Caco-2 (cell line): ENCODE measurements at places on chromosomes 7 and 10.

DNA sequence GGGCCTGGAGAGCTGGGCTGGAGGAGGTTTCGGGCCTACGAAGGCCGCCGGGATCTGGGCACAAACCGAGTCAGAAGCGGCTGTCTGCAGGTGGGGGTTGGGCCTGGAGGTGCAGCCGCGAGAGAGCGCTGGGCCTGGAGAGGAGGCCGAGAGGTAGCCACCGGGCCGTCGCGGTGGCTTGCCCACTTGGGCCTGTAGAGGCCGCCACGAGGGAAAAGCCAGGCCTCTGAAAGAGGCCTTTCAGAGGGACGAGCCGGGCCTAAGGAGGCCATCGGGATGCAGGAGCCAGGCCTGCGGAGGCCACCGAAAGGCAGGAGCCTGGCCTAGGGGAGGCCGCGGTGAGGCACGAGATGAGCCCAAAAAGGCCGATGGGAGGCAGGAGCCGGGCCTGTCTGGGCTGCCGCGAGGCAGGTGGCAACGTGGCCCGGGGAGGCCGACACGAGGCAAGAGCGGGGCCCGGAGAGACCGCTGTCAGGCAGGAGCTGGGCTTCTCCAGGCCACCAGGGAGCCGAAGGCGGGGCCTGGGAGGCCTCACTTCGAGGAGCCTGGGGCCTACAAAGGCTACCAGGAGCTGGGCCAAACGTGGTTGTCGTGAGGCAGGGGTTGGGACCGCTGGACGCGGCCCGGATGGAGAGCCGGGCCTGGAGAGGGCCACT is 25.6 kb downstream of the MDH2 start:
- no peak for DNase-seq

DNA sequence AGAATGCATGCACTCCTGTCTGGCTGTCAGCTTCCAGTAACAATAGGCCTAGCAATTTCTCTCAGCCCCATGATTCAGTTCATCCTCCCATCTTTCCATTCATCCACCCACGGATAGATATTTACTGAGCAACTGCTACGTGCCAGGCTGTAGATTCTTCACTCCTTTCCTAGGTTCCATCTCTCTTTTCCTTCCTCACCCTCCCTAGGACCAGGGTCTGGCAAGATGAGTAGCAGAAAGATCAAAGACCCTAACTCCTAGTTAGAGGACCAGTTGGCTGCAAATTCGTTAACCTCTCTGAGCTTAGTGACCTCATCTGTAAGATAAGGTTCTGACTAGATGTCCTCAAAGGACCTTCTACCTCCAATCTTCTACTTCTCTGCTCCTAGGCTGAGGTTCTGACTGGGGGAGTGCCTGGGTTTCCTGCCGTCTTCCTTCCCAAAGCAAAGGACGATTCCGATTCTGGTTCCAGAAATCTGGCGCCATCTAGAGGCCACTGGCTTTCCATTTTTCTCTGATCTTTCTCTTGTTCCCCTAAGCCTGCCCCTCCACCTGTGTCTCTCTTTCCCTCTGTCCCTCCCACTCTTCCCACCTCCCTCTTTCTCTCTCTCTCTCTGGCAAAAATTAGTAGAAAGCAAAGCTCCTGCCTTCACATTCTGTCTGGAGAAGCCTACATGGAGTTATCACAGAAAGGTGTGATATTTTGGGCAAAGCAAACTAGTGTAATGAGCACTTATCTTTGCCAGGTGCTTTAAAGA is 26.2 kb downstream of the TBATA start:
- DNase-seq: peak; percentile 79

DNA sequence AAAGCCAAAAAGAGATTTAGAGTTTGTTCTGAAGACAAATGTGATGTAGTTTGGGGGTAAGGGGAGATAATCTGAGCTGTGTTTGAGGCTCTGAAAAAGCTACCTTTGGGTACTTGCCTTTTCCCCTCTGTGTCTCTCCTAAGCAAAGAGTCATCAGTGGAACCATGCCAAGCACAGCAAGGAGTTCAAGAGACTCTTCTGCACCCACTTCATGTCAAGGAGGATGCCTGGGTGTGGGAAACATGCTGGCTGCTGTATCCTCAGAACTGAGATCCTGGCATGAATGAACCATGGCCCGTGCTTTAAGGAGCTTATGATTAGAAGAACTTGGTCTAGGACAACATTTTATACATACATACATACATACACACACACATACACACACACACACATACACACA is 142.9 kb downstream of the NOC3L start:
- DNase-seq: no peak

DNA sequence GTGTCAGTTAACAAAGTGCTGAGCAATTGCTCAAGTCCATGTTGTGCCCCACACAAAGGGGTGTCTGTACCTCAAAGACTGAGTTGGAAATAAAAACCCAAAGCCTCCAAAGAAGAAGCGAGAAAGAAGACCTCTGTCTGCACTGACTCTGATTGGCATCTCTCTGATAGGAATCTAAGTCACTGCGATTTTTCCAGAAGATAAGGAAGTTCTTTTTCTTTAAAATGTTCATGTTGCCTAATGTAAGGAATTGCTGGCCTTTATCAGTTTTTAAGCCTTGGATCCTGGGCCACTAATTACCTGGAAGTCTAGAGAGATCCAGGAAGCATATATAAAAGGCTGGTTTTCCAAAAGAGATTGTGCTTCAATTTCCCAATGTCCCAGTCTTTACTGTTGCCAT is 24.1 kb upstream of the MET start:
- no peak for DNase-seq

DNA sequence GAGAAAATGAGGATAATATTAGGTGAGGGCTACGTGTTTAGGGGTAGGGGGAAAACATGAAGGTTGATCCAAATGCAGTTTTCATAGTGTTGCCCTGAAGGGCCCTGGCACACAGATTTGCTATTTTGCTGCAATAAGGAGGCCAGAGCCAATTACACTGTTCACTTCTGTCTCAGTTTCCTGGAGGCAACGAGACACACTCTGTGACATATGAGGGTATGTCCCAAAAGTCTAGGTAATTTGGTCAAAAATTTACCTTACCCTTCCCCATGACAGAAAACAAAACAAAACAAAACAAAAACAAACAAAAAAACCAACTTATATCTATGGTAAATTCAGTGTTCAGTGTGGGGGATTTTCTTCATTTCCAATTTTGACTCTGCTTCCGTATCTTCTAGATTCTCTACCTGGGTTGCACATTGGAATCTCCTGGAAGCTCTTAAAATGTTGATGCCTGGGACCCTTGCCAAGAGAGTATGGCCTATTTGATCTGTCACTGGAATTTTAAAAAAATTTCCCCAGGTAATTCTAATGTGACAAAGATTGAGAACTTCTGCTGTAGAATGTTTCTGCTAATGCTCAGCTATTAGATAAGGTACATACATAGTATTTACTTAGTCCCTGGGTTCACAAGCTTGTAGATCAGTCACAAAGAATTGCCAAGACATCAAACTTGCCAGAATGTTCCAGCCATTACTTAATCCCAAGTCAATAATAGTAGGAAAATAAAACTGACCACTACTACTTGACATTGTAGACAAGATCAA is 139.5 kb downstream of the SEMA3E start:
- DNase-seq: no peak

DNA sequence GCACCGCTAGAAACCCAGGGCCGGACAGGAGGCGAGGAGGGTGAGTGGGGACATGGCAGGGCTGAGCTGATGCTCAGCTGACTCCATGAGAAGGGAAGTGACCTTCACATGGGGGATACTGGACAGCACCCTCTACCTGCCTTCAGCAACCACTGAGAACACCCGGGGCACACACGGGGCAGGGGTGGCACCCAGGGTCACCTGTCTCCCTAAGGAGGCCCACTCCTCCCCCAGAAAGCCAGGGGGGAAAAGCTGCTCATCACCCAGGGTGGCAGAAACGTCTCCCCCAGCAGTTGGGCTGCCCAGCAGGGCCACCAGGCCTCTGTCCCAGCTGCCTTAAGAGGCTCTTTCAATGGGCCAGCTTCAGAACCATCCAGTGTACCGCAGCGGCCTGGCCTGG is 159.7 kb downstream of the RNF216 start:
- DNase-seq: no peak

GRCh38 chr7:82442492-82443035 is 1.0 kb downstream of the CACNA2D1 start:
- no peak for DNase-seq

GRCh38 chr10:128066870-128067382 is 59.3 kb downstream of the MKI67 start:
- DNase-seq: no peak

- DNase-seq: no peak
Measured at GRCh38 chr7:77313876-77314480, 102.2 kb downstream of the GSAP start.

GRCh38 chr7:138907201-138907847 is 73.9 kb downstream of the KIAA1549 start:
- DNase-seq: no peak

DNA sequence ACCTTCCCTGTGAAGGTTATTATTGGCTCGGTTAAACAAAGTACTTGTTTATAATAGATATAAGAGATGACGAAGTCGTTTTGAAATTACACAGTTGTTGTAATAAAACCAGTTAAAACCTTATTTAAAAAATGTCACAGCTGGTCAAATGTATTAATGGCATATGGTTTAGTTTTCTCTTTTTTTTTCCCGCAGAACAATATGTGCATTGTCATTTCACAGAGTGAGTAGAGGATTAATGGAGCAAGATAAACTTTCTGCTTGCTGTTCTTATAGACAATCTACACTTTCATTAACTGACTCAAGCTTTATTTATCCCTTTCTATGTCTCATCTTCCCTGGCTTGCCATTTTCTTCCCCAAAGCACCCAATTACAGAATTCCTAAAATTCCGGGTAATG is 404.3 kb upstream of the NPVF start:
- no peak for DNase-seq

GRCh38 chr10:74418285-74418872 is 267.4 kb downstream of the ADK start:
- DNase-seq: no peak

GRCh38 chr10:108445746-108446145 is 1281.2 kb upstream of the SORCS1 start:
- DNase-seq: no peak

- no peak for DNase-seq
Measured at GRCh38 chr7:6078548-6078947, 47.4 kb downstream of the ANKRD61 start.

- peak; percentile 62 for DNase-seq
Measured at GRCh38 chr7:131745390-131746248, 189.2 kb upstream of the PODXL start.

DNA sequence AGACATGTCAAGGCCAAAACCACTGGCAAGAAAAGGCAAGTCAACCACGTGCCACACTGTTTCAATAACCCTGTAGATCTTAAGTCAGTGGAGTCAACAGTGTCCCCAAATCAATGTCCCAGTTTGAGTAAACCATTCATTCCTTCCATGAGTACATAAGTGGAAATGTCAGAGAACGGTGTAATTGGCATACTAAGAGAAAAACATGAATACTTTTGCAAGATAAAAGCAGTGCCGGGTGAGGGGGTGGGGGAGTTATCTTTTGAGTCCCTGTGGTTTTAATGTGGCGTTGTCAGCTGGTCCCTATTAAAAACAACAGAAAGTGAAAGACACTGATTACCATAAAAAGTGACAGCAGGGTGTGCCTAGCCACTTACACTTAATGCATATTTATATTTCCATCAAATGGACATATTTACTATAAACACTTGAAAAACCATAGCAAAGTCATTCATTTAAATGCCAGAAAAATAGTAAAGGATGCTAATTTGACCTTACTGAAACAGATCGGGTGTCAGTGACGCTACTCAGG is 37.8 kb downstream of the RSU1 start:
- DNase-seq: no peak

GRCh38 chr7:344608-344994 is 54.6 kb downstream of the FOXL3 start:
- DNase-seq: no peak

GRCh38 chr7:87866089-87866488 is 10.1 kb downstream of the SLC25A40 start:
- DNase-seq: no peak

DNA sequence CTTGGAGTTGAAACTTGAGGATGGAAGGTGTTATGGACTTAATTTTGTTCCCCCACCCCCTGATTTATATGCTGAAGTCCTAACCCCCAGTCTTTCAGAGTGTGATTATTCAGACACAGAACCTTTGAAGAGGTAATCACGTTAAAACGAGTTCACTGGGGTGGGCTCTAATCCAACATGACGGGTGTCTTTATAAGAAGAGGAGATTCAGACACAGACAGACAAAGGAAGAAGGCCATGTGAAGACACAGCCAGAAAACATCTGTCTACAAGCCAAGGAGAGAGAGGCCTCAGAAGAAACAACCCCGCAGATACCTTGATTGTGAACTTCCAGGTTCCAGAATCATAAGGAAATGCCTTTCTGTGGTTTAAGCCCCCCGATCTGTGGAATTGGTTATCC is 37.0 kb downstream of the GHRHR start:
- DNase-seq: no peak

GRCh38 chr7:47638679-47639315 is 56.9 kb upstream of the TNS3 start:
- no peak for DNase-seq

DNA sequence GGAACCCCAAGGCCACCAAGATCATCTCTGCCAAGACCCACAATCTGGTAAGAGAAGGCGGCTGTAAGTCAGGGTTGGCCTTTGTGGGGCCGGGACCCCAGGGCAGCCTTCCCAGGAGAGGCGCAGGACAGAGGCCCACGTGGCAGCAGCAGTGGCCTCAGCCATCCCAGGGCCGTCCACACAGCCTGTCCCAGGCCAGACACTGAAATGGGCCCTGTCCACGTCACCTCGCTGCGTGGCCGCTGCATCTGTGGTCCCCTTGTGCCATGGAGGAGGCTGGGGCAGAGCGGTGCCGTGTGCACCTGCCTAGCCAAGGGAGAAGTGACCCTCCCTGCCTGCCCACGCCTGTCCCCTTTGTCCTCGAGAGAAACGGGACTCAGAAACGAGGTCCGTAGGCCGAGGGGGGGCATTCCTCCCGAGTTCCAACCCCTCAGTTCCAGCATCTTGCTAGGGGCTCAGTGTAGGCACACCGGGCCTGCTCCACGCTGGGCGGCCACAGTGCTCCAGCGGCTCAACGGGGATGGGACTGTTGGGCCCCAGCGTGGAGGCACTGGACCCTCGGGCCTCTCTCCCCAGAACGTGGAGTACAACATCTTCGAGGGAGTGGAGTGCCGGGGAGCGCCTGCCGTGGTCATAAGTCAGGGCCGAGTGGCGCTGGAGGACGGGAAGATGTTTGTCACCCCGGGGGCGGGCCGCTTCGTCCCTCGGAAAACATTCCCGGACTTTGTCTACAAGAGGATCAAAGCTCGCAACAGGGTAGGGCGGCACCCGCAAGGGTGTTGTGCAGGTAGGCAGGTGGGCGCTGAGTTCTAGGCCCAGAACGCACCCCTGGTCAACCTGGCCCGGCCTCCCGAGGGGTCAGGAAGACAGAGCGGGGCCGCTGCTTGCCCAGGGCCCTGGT is 15.6 kb downstream of the DPYSL4 start:
- DNase-seq: peak; percentile 19

DNA sequence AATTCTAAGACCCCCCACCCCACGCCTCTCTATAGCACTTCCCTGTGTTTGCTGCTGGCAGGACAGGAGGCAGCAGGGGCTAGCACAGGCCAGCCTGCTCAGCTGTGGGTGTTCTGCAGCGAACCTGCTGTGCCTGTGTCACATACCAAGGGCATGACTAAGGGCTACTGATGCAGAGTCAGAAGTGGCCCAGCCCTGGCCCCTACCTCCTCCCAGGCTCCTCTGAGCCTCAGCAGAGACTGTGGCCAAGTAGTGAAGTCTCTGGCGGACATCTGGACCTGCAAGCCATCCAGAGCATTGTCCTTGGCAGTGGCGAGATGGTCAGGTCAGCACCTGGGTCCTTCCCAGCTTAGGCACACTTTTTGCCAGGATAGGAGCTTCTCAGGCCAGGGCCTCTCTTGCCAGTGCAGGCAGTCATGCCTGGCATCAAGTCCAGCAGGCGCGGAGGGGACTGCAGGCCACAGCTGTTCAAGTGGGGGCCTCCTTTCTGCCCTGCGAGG is 116.3 kb upstream of the RET start:
- peak; percentile 41 for DNase-seq
